Stimulated activated CD8-positive, alpha-beta memory T cell treated with anti-CD3 and anti-CD28 coated beads, Interleukin-15, amount 100 ng/mL, for 1 hour (primary cell): ENCODE measurements at places on chromosomes 1 and 21.

DNA sequence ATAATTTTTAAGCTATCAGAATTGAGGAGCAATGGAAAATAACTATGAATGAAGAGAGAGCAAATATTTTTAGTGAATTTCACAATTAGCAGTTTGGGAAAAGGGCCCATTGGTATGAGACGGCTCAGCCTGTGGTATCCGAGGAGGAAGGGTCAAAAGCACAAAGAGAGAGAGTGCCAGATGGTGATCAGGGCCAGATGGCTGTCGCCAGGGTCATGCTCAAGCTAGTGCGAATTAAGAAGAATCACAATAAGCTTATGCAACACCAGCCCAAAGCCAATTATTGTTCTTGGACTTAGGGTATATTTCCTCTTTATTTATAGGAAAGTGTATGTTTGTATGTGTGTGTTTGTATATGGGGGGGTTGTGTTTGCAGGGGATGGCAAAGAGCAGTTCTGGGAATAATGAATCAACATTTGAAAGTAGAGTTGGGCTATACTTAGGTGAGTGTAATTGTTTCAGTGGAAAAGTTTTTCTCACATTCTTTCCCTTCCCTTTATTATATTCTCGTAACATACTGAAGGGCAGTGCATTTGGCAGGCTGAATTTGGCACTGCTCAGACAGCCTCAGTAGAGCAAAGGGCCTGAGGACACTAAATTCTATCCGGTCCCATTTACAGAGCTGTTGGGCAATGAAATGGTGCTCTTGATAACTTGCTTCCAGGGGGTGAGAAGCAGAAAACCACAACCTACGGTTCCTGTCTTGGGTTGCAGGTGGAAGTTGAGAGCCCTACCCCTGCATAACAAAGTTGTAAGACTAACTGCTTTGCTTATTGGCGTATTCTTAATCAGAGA lies 19.5 kb upstream of the DDR2 start:
- DNase-seq, result no peak

GRCh38 chr21:45138199-45139002 lies 64.0 kb downstream of the ADARB1 start:
- peak; percentile 46 for DNase-seq

- no peak for DNase-seq
These were observed 24.9 kb downstream of the CNIH3 start for GRCh38 chr1:224641030-224641429.

DNA sequence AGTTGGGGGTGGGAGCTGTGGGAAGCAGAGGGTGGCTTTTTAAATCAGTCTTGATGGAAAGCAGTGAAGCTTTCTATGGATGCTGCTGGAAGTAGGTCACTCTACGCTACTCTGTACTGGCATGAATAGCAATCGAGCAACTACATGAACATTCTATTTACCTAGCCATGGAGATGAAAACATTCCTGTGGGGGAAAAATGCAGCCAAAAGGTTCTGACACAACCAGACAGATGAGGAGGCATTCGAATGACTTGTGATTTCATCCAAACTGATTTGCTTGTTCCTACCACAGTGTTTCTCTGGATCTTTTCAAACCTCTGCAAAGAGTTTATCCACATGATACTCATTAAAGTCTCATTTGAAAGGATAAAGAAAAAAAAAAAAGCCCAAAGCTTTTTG lies 95.0 kb downstream of the ASTN1 start:
- no peak for DNase-seq

DNA sequence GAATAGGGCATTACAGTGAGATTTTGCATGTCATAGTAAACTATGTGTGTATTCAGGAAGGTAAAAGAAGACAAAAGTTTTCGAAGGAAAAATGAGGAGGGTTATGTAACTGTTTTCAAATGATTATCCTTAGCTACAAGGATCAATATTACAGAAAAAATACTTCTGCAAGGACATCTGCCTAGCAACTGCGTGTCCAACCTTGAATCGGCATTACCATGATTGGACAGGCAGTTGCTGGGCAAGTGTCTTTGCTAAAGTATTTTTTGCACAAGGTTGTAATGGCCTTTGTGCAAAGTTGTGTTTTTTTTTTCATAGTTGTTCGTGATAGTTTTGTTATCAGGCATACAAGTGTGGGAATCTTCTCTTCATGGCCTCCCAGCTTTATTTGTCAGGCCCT lies 136.8 kb downstream of the FASLG start:
- DNase-seq, result no peak

- peak; percentile 2 for DNase-seq
These were observed 37.1 kb upstream of the ARHGEF10L start for GRCh38 chr1:17502326-17502778.

DNA sequence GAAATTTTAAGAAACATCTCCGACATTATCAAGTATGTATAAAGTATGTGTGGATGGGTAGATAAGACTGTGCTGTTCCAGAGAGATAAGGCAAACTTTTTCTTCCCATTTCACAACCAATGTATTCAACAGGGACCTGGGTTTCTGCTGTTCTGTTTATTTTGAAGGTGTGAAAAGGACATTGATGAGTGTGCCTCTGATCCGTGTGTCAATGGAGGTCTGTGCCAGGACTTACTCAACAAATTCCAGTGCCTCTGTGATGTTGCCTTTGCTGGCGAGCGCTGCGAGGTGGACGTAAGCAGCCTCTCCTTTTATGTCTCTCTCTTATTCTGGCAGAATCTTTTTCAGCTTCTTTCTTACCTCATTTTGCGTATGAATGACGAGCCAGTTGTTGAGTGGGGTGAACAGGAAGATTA lies 174.0 kb downstream of the CRB1 start:
- no peak for DNase-seq
